NCI-H1417 (cell line): ENCODE measurements at places on chromosomes 6 and 20.

DNA sequence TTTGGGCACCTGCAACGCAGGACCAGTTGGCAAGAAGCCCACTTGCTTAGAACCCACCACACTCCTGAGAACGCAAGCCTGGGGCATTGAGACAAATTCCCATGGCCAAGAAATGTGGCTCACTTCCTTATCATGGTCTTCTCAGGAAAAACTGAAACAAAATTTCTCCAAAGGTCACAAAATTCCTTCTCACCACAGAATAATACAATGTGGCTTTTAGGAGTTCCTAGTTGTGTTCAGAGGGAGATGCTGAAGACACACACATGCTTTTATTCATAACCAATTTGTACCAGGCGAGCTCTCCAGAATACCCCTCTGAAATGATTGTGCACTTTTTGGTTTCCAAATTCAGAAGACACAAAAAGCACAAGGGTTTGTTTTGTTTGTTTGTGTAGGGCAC is 31.6 kb downstream of the ADTRP start:
- DNase-seq = no peak

DNA sequence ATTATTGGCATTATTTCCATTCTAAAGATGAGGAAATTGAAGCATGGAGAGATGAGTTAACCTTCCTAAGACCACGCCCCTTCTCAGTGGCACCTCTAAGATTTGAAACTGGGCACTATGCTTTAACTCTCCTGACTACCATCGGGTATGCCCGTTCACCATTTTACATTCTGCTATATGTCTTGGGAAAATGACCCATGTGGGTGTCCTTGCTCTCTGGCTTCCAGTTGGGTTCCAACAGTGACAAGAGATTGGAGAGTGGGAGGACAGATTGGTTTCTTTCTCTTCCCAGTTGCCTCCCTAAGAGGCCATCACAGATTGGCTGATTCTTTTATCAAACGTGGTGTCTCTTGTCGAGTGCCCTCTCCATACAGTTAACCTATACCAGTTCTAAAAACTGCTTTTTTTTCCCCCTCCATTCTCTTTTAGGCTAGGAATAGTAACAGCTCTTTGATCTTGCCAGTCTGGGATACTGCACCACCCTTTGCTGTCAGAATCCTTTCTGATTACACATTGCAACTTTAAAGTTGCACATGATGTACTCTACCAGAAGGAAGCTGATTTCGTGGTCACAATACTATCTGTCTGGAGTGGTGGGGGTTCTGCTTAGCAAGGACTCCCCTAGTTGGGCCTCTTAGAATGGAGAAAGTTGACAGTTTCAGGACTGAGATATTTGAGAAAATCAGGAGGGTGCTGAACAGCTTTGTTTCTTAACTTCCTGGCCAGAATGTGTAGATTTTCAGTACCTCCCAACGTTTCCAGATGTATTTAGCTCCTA is 88.0 kb upstream of the ELOVL5 start:
- no peak for DNase-seq

GRCh38 chr6:20402342-20403069 is 827 bp downstream of the E2F3 start:
- peak; percentile 77 for DNase-seq

DNA sequence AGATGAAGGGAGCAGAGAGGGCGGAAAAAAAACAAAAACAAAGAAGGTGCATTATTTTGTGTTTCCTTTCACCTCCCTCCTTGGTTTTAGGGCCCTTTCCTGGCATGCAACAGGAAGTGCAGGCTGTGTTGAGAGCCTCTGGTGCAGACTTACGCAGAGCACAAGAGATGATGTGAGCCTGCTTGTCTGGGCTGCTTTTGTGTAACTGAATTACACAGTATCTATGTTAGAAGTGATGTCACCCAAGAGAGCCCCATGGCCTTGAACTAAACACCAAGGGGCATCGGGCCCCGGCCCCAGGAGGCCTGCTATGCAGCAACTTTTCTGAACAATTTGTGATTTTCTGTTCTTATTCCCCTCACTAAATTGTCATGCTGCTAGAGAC is 25.5 kb downstream of the GNAS start:
- no peak for DNase-seq

DNA sequence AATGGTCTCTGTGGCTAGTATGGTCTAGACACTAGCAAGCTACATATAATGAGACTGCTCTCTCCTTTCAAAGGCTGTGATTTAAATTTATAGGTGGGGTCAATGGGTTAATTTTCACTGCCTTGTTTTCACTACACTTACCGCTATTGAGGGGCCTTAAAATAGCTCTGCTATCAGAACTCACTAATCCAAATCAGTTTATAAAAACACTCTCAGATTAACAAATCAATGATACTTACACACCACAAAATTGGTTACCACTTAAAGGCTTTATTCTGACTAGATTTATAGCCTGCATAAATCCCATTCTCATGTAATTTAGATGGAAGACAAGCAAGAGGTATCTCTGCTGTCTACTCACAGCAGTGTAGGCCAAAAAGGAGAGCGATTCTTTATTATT is 313.0 kb upstream of the AGPAT4 start:
- peak; percentile 8 for DNase-seq

DNA sequence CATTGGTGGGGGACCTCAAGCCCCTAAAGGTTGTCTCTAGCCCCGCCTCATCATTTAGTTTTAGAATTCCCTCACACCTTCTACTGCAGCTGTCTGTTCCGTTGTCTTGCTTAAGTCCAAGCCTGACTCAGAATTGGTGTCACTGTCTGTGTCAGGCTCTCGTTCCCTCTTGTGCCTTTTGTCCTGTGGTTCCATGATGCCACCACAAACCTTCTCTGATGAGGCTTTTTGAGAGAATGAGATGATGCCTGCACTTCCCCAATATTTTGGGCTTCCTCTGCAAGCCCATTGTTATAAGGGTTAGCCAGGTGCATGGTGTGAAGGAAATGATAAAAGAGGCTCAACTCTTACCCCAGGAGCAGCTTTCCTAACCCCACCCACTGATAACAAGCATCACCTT is 8.1 kb upstream of the AKIRIN2 start:
- DNase-seq = no peak

- no peak for DNase-seq
Measured at GRCh38 chr6:13289789-13290318, 38.5 kb downstream of the TBC1D7 start.

- no peak for DNase-seq
Measured at GRCh38 chr6:7731294-7731693, 5.4 kb downstream of the BMP6 start.

GRCh38 chr6:128560966-128561365 is 40.6 kb upstream of the PTPRK start:
- no peak for DNase-seq

GRCh38 chr6:90860822-90861601 is 274.1 kb upstream of the MAP3K7 start:
- no peak for DNase-seq
